ENCODE measurements at places on chromosomes 7 and 10.

DNA sequence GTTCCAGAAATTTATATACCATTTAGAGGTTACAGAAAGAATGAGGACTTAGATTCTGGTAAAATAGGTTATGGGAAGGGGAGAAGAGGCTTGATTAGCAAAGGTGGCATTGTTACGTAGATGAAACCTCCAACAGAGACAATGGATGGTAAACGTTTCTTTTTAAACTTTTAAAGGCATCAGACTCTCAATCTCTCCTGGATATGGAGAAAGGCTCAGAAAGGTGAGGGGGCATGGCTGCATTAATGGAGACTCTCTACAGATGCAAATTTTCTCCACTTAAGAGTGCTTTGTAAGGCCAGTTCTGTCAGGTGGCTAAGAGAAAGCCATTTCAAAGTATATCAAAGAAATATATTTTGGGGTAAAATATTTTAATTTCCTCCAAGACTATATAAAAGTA, 240.9 kb upstream of the PTER start:
- no peak for DNase-seq

DNA sequence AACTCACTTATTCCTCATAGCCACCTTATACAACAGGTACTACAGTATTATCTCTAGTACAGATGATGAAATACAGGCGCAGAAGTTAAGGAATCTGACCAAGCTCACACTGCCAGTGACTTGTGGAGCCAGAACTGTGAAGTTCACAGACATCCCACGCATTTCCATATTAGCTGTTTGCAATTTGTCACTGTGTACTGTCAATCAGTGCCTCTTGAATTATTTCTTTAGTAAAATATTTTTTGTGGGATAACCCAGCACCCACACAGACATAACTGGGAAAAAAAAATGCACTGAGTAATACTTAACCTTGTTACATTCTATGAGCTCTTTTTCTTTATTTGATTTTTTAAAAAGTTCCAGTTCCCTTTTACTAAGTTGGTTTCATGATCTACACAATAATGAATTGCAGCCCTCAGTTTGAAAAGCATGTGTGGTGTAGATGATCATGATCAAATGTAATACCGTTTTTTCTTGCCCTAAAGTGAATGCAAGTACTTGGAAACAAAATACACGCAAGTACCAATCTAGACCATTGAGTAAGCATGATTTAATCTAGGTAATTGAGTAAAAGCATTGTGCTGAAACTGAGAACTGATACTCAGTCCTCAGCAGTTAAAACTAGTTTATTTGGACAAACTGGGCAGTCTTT, 14.1 kb downstream of the CUL1 start:
- DNase-seq = no peak

DNA sequence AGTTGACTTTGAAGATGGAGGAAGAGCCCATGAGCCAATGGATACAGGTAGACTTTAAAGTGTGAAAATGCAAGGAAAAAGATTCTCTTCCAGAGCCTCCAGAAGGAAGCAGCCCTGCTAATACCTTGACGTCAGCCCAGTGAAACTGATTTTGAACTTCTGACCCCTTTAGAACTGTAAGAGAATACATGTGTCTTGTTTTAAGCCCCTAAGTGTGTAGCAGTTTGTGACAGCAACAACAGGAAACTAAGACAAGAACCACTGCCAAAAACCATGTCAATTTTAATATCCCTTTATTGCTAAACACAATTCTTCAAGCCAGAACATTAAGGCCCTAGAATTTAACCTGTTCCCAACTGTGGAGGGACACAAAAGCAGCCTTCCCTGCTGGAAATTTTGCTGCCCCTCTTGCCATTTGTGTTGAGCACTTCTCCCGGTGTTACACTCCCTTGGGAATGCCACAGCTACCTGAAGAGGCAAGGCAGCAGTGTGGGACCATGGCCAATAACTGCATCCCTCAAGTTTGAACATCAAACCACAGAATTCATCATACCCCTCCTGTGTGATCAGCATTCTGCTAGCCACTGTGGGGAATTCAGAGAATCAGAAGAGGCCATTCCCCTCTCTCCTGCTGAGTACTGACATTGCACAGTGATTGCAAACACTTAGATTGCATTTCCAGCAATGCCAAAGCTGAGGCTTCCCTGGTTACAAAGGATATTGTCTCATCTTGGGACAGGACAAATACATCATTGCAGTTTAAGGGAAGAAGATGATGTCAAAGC, 12.3 kb upstream of the CCDC172 start:
- DNase-seq = no peak

GRCh38 chr7:101169110-101169837, 3.9 kb upstream of the VGF start:
- DNase-seq = no peak

GRCh38 chr7:113561446-113561845, 357.4 kb downstream of the PPP1R3A start:
- DNase-seq = no peak

- DNase-seq = no peak
These were observed 23.2 kb downstream of the PTEN start for GRCh38 chr10:87886635-87887034.

DNA sequence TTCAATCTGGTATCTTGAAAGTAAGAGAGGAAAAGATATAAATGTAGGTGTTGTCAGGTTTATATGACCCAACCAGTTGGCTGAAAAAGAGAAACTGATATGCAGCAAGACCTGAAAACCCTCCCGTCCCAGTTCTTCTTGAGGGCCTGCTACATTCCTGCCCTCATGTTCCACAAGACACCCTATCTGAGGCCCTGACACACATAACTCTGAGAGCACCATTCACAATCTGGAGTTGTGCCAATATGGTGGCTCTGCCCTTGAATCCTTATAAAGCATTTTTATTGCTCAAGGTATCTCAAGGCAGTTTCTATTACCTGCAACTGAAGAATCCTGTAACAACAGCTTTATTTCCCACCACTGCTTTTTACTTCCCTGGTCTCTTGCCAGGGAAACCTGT, 17.0 kb downstream of the XPNPEP1 start:
- DNase-seq = no peak

- DNase-seq = no peak
These were observed 62.0 kb upstream of the PODXL start for GRCh38 chr7:131618391-131618790.

DNA sequence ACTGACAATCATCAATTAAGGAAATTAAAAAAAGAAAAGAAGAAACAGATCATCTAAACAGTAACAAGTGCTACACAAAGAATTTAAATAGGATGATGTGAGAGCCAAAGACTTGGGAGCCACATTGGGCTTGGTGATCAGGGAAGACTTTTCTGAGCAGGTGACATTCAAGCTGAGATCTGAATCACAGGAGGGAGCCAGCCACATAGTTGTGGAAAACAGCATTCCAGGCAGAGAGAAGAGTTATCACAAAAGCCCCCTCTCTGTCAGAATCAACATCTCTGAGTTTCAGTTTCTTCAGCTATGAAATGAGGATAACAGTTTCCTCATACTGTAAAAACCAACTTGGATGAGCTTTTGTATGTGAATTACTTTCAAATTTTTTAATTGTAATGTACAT, 169.2 kb upstream of the PLXNA4 start:
- no peak for DNase-seq
